Stimulated activated CD4-positive, alpha-beta T cell treated with anti-CD3 and anti-CD28 coated beads, Interleukin-4, amount 100 ng/mL, for 48 hours (primary cell): ENCODE measurements at places on chromosomes 16 and 17.

- DNase-seq, result no peak
Observed at GRCh38 chr17:68910251-68910705, 44.9 kb downstream of the ABCA8 start.

DNA sequence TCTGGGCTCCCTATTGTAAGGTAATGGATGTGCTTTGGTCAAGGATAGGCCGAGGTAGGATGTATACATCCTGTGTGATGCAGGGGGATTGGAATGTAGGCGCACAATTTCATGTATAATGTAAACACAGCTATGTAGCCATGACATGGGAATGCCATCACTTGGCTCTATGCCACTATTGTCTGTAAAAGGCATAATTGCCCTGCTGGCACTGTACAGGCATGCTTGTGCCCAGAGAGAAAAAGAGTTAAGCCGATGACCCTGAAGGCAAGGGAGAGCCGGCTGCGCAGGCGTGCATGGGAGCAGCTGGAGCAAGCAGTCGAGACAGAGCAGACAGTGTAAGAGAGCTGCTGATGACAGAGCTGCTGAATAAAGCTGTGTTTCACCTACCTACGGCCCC lies 212.5 kb upstream of the CPHXL start:
- DNase-seq, result no peak

- no peak for DNase-seq
Observed at GRCh38 chr17:3635474-3636153, 436 bp downstream of the SHPK start.

GRCh38 chr17:50112694-50113093 lies 17.3 kb downstream of the SAMD14 start:
- no peak for DNase-seq

GRCh38 chr16:49811644-49812334 lies 44.1 kb downstream of the ZNF423 start:
- DNase-seq, result no peak

GRCh38 chr17:22692066-22692805 lies 999.9 kb downstream of the KCNJ18 start:
- DNase-seq, result no peak

DNA sequence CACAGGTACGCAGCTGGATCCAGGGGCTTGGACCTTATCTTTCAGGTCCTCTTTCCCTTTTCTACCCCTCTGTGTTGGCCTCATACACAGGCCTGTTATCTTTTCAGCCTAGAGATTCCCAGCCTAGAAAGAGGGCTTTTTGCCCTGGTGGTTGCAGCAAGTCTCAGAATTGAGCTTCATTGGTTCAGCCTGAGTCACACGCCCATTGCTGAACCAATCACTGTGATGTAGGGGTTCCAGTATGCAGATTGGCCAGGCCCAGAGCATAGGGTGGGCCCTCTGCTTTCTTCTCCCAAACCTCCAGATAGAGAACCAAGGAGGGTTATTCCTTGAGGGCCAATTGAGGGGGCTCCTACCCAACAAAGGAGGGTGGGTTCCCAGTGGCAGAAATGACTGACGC lies 32.8 kb downstream of the GPT2 start:
- no peak for DNase-seq

DNA sequence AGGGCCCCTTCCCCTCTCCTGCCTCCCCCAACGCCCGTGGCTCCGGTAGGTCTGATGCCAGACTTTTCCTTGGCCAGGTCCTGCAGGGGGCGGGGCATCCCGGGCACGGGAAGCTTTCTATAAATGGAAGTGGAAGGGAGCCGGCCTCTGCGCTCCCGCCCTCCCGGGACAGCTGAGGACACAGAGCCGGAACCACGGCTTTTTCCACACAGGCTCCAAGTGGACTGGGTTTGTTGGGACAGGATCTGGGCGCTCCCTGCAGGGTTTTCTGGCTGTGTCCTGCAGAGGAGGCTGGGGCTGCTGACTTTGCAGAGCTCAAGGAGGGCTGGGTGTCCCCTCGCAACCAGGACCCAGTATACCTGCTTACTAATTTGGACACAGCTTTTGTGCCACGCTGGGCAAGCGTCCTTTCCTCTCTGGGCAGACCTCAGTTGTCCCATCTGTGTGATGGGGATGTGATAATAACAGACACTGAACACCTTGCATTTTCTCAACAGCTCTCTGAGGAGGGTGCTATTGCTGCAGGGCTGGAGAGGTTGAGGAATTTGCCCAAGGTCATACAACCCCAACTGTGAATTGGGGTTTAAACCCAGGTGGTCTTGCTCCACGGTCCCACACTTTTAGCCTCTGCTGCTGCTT lies 1.8 kb downstream of the TNS4 start:
- no peak for DNase-seq

GRCh38 chr17:69375229-69375628 lies 39.3 kb upstream of the MAP2K6 start:
- DNase-seq, result no peak

- no peak for DNase-seq
Observed at GRCh38 chr16:50120711-50121110, 32.4 kb upstream of the TENT4B start.

- peak; percentile 24 for DNase-seq
Observed at GRCh38 chr17:42050393-42051012, at the start of gene C17orf113. TSS of gene C17orf113 (minus strand) at chr17:42050601. CDS start at chr17:42043376, 7,225 bp downstream.

DNA sequence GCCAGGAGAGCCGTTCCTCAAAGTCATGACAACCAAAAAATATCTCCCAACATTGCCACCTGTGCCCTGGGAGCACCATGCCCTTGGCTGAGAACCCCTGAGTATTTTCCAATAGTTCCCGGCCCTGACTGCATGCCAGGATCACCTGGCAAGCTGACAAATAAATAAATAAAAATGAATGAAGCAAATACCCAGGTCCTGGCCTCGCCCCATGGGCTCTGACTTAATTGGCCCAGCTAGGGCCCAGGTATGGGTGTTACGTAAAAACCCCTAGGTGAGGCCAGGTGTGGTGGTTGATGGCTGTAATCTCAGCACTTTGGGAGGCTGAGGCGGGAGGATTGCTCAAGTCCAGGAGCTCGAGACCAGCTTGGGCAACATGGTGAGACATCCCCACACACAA lies 2.7 kb upstream of the C16orf74 start:
- DNase-seq, result no peak

DNA sequence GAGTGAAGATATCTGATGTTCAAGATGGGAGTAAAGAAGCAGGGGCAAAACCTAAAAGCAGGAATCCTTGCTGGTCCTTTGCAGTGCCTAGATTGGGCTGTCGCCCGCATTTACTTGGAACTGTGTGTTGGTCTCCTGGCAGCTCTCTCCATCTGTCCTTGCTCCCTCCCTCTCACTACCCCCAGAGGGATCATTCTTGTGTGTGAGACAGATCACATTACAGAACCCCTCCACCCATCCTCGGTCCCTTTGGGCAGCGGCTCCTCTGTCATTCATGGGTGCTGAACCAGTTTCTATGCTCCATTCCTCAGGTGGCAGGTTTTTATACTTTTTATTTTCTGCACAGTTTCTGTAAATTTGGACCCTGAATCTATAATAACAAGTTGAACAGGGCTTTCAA lies 99.4 kb upstream of the MYOCD start:
- DNase-seq, result no peak

- no peak for DNase-seq
Observed at GRCh38 chr16:68993885-68994284, 111.6 kb upstream of the HAS3 start.

DNA sequence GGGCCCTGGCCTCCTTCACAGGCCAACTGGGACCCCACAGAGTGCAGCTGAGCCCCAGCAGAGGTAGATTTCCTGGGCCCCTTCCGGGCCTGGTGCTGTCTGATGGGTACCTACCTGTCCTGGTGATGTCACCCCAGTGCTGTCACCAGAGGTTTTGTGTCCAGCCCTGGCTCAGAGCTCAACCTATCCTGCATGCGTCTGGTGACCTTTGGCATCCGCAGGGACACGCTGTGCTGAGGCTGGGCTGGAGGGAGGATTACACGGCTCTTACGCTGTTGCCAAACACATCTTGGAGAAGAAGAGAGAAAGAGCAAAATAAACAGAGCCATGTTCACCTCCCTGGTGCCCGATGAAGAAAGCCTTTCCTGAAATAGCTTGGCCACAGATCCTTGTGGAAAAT lies 70.6 kb upstream of the MED9 start:
- DNase-seq, result no peak

- DNase-seq, result no peak
Observed at GRCh38 chr16:67833030-67833414, 9.1 kb upstream of the THAP11 start.

DNA sequence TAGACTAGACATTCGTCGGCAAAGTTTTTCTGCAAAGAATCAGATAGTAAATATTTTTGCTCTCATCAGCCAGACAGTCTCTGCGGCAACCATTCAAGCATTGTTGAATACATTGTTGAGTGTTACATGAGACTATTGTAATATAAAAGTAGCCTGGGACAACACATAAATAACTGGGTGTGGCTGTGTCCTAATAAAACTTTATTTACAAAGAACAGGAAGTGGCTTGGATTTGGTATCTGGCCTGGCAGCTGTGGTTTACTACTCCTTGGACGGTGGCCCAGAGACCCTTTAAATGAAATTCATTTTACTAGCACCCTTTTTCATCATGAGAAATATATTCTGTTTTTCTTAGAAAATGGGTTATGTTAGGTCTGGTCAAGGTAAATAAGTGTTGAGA lies 297.2 kb downstream of the WWOX start:
- DNase-seq, result no peak

GRCh38 chr17:77604301-77604972 lies 354.1 kb upstream of the TNRC6C start:
- DNase-seq, result no peak

DNA sequence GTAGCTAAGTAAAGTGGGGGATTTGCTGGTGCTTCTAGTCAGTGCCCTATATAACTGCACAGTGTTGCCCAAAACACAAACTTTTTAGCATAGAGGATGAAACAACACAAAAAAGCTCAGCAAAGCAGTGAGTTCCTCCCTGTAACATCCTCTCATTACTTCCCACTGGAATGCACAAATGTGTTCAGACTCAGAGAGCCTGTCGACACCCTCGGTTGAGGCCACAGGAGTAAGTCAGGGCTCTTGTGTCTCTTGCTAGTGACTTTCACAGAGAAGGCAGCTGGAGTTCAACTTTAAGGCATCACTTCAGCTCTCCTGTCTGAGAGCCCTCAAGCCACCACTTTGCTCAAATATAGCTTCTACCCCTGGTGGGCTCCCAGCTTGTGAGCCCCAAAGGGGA lies 107.2 kb upstream of the NETO2 start:
- DNase-seq, result no peak

DNA sequence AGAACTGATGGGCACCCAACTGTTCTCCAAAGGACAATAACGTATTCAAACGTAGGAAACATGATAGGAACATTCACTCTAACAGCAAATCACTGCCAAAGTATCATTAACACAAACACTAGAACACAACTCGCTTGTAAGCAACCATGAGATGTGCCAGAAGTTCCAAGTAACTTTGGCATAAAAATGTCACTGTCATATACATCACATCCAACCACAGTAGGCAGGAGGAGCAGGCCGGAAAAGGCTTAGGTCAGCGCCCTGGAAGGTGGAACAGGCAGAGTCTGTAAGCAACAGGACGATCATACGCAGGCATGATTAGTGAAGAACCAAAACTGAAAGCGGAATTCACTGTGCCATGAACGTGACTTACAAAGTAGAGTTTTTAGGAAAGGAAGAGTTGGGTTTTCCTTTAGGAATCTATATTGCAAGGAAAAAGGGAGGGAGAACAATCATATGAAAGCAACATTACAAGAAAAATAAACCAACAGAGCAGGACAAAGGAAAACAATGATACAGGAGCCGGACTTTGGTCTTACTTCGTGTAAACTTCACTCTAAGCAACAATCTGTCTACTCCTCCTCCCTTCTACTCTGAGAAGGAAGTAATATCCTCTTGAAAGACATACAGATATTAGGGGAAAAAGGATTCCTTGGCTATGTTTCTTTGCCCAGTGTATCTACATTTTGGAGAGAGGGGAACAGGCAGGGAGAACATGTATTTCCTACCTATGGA lies 52.3 kb downstream of the YWHAE start:
- DNase-seq, result no peak
